ENCODE measurements at places on chromosomes 3 and 15.

- no peaks in the 10 kb centered on the region for H3K36me3 ChIP-seq
- no peak overlapping the region for H3K27ac ChIP-seq
- H3K4me1 ChIP-seq, result no peaks in the 10 kb centered on the region
- H3K27me3 ChIP-seq, result no peaks in the 10 kb centered on the region
These were observed 71.2 kb downstream of the RORA start for GRCh38 chr15:61157933-61158332.

GRCh38 chr3:154486949-154487348 is 57.0 kb upstream of the GPR149 start:
- H3K4me3 ChIP-seq, result no peak overlapping the region
- no peaks in the 10 kb centered on the region for H3K4me1 ChIP-seq
- H3K27ac ChIP-seq, result no peak overlapping the region
- DNase-seq, result no peak
- no peaks in the 10 kb centered on the region for H3K27me3 ChIP-seq

DNA sequence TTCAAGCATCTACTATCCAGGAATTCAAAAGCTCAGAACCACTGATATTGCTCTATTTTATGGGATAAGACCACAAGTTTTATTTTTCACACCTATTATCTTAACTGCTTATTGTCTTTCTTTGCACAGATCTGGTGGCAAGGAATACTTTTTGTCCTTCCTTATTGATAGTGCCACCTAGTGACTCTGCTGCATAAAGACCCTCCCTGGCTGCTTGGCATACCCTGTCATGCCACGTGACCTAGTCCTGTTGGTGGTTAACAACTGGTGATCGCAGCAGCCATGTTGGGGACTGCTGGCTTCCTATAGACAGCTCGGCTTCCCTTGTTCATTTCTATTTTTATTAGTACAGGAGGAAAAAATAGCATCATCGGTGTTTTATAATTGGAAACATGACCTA is 236.3 kb downstream of the MEX3B start:
- no peaks in the 10 kb centered on the region for H3K36me3 ChIP-seq
- H3K27ac ChIP-seq, result no peak overlapping the region
- no peaks in the 10 kb centered on the region for H3K27me3 ChIP-seq
- no peaks in the 10 kb centered on the region for H3K4me1 ChIP-seq
- no peak overlapping the region for H3K4me3 ChIP-seq
- DNase-seq, result no peak

- no peaks in the 10 kb centered on the region for H3K27me3 ChIP-seq
- peak overlapping the region; percentile 40 for H3K27ac ChIP-seq
- H3K36me3 ChIP-seq, result no peaks in the 10 kb centered on the region
These were observed 6.9 kb downstream of the PLXND1 start for GRCh38 chr3:129599607-129600006.

- H3K27ac ChIP-seq, result peak overlapping the region; percentile 87
- H3K4me1 ChIP-seq, result peaks cover 2% of the 10 kb centered on the region
- peak overlapping the region; percentile 69 for H3K4me3 ChIP-seq
- no peak for DNase-seq
These were observed 17.8 kb downstream of the MYL3 start for GRCh38 chr3:46845397-46845859.

DNA sequence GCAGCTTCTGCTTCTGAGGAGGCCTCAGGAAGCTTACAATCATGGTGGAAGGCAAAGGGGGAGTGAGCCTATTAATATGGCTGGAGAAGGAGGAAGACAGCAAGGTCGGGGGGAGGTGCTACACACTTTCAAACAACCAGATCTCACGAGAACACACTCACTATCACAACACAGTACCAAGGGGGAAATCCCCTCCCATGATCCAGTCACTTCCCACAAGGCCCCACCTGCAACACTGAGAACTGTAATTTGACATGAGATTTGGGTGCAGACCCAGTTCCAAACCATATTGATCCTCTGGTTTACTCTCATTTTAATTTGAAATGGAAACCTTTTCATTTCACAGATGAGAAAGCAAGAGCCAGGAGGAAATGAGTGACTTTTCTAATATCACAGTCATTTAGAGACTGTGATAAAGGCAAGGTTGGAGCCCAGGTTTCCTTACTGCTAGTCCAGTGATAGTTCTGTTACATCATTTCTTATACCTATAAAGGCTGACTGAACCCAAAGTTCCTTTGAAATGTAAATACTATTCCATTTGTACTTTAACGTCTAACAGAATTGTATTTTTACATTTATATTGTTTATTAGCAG is 105.8 kb upstream of the GAP43 start:
- H3K27me3 ChIP-seq, result no peaks in the 10 kb centered on the region
- H3K36me3 ChIP-seq, result no peaks in the 10 kb centered on the region
- H3K27ac ChIP-seq, result no peak overlapping the region
- peaks cover 3% of the 10 kb centered on the region for H3K4me1 ChIP-seq
- H3K4me3 ChIP-seq, result no peak overlapping the region

- no peak for DNase-seq
- no peak overlapping the region for H3K4me3 ChIP-seq
- no peak overlapping the region for H3K27ac ChIP-seq
- H3K36me3 ChIP-seq, result no peaks in the 10 kb centered on the region
- no peaks in the 10 kb centered on the region for H3K27me3 ChIP-seq
These were observed 23.1 kb downstream of the CNTN3 start for GRCh38 chr3:74591342-74591741.

- H3K36me3 ChIP-seq, result no peaks in the 10 kb centered on the region
- no peak for DNase-seq
- H3K27me3 ChIP-seq, result no peaks in the 10 kb centered on the region
- no peak overlapping the region for H3K27ac ChIP-seq
- no peak overlapping the region for H3K4me3 ChIP-seq
- no peaks in the 10 kb centered on the region for H3K4me1 ChIP-seq
These were observed 7.2 kb downstream of the CHCHD6 start for GRCh38 chr3:126711121-126711760.

Measured in liver (tissue), 10 donors.